ENCODE measurements at places on chromosomes 6 and 20.

DNA sequence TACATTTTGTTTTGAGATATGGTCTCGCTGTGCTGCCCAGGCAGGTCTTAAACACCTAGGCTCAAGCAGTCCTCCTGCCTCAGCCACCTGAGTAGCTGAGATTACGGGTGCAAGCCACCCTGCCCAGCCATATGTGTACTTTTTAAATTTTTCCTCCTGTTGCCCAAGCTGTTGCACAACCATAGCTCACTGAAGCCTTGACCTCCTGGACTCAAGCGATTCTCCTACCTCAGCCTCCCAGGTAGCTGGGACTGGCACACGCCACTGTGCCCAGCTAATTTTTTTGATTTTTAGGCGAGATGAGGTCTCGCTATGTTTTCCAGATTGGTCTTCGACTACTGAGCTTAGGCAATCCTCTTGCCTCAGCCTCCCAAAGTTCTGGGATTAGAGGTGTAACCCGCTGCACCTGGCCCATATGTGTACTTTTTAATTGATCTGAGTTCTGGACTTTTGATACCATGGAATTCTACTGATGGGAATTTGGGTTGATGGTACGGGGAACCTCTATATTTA lies 44.9 kb downstream of the ITCH start:
- no peak for DNase-seq

- DNase-seq: peak; percentile 44
These were observed 50.7 kb upstream of the SIRPA start for GRCh38 chr20:1844325-1845162.

GRCh38 chr6:74574794-74575193 lies 631.1 kb downstream of the COL12A1 start:
- peak; percentile 30 for DNase-seq

DNA sequence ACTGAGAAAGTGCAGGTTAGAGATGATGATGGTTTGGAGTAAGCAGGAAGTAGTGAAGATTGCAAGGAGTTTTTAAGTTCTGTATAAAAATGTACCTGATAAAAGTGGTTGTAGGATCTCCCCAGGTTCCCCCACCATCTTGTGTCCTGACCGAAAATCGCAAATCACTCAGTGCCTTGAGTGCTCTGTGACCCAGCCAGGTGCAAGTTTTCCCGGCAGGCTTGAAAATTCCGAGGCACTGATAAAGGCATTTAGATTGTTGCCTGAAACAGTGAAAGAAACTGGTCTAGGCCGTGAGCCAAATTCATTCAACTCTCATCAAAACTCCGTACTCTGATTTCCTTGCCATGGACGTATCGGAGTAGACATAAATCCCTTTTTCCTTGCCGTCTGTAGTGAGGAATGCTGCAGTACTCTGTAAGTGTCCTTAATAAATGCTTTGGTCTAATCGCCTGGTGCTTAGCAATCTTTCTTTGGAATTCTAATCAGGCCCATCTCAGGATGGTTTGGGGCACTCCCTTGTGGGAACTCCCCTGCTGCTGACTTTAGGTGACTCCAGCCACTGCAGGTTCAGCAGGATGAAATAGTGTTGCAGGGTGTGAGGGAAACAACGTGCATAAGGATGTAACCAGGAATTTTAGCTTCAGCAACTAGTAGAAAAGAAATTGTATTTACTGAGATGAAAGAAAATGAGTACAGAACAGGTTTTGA lies 1199.8 kb upstream of the MAP3K7 start:
- no peak for DNase-seq

GRCh38 chr20:25237610-25238318 lies 10.1 kb upstream of the PYGB start:
- DNase-seq: peak; percentile 100
